ENCODE measurements at places on chromosomes 11 and 22.

- no peak for DNase-seq
These were observed 116.6 kb downstream of the NAV2 start for GRCh38 chr11:19829109-19829837.

- no peak for DNase-seq
These were observed 42.2 kb downstream of the POLD3 start for GRCh38 chr11:74634537-74634936.

GRCh38 chr11:34027516-34028408 lies 23.8 kb upstream of the CAPRIN1 start:
- DNase-seq = no peak

- no peak for DNase-seq
These were observed at the start of gene FOLR2 for GRCh38 chr11:72216638-72217037. Gene FOLR2 (plus strand): TSS chr11:72216794. CDS start chr11:72218585, 1,791 bp downstream.

DNA sequence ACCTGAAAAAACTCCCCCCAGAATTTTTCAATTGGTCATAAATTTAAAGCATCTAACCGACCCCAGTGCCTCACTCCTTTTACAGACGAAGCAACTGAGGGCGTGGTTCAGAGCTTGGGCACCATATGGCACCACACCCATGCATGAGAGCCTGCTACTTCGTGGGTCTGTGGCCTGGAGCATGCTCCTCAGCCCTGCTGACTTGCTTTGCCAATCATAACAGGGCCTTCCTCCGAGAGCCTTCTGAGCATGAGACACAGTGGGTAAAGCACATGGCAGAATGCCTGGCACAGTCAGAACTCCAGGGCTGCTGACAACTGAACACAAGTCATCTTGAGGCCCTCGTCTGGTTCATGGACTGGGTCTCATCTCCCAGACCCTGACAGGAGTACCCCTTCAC lies 33.3 kb downstream of the HIRA start:
- no peak for DNase-seq

DNA sequence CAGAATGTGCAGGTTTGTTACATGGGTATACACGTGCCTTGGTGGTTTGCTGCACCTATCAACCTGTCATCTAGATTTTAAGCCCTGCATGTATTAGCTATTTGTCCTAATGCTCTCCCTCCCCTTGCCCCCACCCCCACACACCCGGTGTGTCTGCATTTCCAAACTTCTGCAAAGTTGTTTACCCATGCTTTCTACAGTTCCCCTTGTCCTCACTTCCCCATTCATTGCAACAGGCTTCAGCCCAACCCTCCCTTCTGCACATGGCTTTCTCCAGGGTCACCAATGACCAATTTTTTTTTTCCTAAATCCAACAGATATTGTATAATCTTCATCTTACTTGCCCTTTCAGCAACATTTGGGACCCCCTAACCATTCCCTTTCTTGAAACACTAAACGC lies 32.0 kb upstream of the NUP50 start:
- DNase-seq = no peak

DNA sequence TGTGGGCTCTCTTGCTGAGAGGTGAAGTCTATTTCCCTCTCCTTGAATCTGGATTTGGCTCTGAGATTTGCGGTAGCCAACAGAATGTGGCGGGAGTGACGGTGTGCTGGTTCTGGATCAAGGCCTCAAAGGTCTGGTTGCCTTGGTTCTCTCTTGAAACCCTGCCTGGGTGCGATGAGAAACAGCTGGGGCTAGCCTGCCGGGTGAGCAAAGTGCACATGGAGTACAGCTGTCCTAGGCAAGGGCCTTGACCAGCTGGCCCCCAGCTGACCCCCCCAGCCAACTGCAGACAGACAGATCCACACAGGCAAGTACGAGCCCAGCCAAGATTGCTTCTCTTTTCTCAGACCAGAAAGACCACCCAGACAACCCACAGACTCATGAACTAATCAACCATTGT lies 10.8 kb downstream of the SUN2 start:
- no peak for DNase-seq

DNA sequence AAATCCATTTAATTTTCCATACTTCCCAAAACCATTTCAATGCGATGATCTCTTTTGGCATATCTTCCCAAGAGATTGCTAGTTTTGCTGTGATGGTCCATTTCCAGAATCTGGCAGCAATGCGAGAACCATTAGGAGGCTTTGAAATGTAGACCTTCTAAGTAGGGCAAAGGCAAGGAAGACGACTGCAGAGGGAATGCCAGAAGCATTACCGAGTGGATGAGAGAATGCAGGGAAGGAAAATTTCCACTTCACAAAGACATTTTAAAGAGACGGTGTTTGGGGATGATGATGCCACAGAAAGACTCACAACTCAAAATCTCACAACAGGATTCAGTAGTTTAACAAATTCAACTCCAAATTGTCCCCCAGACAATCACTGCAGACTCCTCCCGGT lies 471 bp upstream of the CEP126 start:
- DNase-seq = no peak

GRCh38 chr11:85088286-85088685 lies 538.9 kb downstream of the DLG2 start:
- DNase-seq = no peak

DNA sequence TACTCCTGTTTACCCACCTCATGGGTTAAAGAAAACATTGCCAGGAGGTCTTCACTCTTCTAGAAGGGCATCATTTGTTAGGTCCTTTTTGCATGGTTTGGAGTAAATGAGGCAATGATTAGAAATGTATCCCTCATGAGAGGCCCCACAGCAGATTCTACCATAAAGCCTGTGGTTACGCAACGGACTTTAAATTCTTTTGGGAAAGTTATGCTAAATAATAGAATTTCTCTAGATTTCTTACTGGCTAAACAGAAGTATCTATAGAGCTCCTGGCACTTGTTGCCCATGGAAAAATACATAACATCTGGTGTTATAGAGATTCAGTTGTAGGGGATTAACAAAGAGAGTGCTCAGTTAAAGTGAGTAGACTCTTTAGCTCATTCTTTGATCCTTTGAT lies 15.1 kb upstream of the ATXN10 start:
- no peak for DNase-seq

DNA sequence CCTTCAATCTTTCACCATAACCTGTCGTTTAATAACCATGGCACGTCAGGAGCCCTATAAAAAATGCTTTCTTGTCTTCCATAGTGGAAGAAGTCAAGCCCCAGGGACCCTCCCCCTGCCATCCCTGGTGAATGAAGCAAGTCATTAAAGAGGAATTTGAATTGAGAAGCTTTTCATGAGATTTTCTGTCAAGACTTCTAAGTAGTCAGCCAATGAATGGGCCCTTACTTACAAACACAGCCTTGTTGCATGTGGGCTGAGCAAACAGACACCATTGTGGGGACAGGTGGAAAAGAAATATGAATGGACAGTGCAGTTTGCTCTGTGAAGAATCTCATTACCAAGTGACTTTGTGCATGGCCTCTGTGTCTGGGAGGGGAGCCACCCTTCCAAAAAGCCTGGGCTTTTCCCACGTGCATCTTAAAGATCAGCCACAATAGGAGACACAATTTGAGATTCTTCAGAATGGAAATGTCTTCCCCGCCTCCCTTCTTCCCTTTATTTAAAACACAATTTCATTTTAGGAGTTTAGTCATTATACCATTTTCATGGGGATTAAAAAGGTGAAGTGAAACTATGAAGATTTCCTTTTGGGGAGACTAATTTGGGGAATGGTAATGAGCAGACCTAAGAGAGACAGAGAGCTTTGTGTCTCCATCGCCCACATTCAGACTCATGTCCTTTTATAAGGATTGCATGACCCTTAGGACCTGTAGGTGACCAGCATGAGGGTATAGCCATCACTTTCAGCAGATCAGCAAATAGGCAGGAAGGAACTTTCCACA lies 152.0 kb downstream of the LRRC4C start:
- no peak for DNase-seq

GRCh38 chr11:115552151-115552772 lies 48.0 kb upstream of the CADM1 start:
- DNase-seq = no peak

DNA sequence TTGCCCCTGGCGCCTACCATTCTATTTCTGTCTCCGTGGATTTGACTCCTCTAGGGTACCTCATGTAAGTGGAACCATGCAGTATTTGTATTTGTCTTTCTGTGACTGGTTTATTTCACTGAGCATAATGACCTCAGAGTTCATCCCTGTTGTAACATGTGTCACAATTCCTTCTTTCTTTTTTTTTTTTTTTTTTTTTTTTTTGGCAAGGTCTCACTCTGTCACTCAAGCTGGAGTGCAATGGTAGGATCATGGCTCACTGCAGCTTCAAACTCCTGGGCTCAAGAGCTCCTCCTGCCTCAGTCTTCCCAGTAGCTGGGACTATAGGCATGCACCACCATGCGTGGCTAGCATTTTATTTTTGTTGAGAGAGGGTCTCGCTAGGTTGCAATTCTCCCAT lies 74.0 kb upstream of the SEPTIN5 start:
- DNase-seq = no peak

GRCh38 chr22:24216541-24217209 lies 28.2 kb downstream of the GGT5 start:
- no peak for DNase-seq

DNA sequence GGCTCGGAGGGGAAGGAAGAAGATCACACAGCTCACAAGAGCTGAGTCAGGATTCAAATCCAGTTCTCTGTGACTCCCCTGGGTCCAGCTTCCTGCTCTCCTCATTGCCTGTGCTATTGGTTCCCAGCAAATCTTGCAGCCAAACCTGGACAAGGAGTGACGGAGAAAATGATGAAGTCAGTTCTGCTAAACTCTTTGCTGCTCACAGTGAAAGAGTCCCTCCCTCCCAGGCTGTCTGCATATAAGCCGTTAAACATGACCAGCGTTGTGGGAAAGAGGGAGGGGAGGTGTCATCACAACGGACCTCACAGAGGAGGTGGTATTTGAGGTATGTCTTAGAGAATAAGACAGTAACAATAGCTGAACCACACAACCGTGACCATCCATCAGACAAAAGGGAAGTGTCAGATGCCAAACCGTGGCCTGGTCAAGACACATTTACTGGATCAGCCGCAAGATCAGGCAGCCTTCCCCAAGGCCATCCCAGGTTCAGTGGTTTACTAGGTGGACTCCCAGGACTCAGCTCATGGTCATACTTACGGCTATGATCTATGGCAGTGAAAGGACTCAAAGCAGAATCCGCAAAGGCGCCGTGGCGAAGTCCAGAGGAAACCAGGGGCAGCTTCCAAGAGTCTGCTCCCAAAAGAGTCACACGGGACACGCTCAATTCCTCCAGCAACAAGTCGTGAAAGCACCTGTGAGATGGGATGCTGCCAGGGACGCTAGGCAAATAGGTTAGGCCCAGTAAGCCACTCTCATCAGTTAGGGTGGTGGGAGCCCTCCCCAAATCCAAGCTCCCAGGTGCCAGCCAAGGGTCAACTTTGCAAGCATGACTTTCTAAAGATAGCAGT lies 2.8 kb upstream of the CYTH4 start:
- no peak for DNase-seq

DNA sequence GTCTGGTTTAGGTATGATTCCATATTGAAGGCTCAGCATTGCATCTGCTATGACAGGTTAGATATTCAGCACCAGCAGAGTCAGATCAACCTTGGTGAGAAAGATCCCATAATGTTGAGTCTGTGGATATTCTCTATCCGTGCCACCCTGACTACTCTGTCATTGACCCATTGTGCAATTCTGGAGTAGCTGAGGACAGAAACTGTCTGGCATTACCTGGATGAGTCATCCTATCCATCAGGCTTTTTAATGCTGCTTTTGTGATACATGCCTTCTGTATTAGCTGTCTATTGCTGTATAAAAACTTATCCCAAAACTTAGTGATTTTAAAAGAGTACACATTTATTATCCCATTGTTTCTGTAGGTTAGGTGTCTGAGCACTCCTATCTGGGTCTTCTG lies 189.1 kb upstream of the FAT3 start:
- DNase-seq = no peak

DNA sequence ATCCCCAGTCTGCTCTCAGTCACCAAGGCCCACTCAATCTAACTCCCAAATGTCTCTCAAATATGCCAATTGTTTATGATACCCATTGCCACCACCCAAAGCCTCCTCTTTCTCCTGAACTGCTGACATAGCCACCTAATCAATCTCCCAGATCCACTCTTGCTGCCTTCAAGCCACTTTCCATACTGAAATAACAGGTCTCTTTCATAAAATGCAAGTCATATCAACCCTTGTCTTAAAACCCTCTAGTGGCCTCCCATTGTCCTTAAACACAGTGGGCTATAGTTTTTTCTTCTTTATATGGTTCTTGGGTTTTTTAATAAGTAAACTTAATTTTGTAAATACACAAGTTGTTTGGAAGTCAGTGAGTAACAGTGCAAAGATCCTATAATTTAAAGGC lies 155.2 kb upstream of the ZC3H12C start:
- DNase-seq = no peak

GRCh38 chr11:56817661-56818060 lies 69.2 kb upstream of the OR9G4 start:
- no peak for DNase-seq

- no peak for DNase-seq
These were observed 581 bp upstream of the FBXO3 start for GRCh38 chr11:33774736-33775466.

DNA sequence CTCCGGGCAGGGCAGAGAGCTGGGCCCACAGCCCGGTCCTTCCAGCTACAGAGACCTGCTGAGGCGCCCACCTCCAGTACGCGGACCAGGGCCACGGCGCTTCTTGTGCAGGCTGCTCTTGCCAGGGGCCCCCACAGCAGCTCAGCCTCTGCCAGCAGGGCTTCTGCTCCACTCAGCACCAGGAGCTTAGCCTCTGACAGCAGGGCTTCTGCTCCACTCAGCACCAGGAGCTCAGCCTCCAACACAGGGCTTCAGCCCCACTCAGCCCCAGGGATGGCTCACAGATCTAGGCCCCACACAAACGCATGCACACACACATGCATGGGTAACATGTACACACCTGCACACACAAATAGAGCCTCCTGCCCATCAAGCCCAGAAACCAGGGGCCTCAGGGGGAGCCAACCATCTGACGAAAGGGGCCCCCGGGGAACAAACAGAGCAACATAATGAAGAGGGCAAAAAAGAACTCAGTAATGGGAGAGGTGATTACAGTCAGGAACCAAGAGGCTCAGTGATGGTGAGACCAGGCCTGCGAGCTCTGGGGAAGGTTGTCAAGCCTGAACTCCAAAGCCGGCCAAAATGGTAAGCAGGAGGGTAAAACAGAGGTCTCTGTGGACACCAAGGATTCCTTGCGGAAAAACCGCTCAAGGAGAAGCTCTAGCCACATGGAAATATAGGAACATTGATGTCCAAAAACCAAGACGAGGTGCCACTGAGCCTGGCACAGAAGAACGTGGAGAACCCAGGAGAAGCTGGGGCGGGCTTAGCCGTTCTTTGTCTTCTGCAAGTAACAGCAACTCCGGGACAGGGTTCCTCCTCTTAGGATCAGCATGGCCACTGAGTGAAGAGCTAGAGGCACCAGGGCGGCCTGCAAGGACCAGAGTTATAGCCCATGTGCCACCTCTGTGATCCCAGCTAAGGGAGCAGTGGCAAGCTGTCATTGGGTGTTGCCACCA lies 46.5 kb downstream of the GNB1L start:
- DNase-seq = no peak

DNA sequence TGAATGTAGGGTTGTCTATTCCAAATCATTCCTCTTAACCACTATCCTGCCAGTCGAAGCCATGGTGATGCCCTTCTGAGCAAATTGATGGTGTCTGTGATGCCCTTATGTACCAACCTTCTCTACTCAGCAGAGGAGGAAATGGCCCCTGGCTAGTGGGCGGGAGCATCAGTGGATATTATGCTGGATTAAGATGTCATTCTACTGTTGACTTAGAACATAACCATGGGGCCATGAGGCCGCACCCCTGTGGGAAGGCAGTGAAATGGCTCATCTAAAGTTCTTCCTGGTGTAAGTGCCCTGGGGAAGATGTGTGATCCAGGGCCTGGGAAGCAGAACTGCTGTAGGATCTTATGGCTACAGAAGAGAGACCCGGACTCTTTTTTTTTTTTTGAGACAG lies 20.7 kb upstream of the P2RY2 start:
- DNase-seq = no peak
